ENCODE measurements at places on chromosomes 11 and 22.

DNA sequence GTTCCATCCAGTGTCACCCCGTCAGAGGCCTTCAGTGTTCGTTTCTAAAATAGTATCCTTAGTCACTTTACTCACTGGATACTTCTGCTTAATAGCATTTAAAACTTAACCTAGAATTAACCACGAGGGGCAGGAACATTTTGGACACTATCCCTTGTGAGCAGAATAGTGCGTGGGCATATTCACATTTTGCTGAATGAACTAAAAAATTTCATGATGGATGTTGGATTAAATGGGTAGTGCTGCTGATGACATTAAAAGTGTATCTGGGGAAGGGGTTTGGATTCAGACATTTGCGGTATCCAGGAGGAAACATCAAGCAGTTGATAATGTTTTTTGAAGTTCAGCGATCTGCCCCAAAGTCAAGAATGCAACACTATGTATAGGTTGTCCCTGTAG lies 750 bp upstream of the NAT10 start:
- no peak for DNase-seq

DNA sequence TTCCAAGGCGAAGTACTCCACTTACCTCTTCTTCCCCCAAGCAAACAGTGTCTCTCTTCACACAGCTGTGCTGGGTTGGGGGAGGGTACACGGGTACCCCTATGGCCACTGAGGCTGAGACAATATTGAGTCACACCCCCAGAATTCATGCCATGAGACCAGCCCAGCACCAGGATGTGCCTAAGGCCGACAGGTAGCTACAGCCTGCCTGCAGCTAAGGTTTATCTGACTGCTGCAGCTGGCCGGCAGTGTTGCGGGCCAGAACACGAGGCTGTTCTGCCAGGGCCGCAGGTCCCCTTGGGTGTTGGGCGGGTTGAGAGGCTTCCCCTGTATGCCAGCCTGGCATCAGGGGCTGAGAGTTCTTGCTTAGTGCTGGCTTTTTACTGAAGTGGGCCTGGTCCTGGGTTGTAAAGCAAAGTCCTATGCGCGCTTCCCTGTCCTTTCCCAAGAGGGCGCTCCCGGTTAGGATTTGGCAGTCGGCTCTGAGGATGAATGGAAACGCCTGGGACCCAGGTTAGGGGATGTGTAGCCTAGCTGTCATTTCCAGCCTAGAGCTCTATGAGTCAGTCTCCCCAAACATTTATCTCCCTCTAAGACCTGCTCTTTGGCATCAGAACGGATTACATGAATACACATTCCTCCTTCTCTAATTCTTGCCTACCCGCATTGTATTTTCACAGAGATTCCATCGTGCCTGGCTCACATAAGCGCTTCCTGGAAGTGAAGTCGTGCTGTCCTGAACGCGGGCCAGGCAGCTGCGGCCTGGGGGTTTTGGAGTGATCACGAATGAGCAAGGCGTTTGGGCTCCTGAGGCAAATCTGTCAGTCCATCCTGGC lies 7.1 kb downstream of the USP18 start:
- DNase-seq: peak; percentile 36

- DNase-seq: no peak
Observed at GRCh38 chr22:17130199-17130598, 9.0 kb upstream of the TMEM121B start.

- peak; percentile 41 for DNase-seq
Observed at GRCh38 chr11:72812967-72813739, 1.1 kb upstream of the ATG16L2 start.

DNA sequence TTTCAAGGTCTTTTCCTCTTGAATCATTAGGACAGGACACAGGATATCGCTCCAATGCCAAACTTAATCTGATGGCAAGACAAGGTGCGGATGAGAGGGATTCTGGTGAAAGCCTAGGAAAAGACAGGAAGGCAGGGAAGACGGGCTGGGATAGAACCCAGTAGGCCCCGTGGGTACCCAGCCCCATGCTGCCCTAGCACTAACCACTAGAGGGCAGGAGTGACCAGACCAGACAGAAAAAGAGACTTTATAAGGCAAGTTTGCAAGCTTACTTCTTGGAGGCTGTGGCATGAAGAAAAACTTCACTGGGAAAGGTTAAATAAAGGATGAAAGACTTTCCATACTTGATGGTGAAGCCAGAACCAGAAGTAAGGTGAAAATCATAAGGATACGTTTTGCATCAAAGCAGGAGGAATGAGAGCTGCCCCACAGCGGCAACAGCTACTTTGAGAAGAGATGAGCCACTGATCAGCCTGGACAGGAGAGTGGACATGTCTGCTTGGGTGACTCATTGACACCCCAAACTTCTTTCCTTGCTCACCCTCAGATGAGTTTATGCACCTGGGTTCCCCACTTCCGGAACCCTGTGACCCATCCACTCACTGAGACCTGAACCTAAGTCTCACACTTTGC lies 39.8 kb downstream of the SYN3 start:
- peak; percentile 4 for DNase-seq

DNA sequence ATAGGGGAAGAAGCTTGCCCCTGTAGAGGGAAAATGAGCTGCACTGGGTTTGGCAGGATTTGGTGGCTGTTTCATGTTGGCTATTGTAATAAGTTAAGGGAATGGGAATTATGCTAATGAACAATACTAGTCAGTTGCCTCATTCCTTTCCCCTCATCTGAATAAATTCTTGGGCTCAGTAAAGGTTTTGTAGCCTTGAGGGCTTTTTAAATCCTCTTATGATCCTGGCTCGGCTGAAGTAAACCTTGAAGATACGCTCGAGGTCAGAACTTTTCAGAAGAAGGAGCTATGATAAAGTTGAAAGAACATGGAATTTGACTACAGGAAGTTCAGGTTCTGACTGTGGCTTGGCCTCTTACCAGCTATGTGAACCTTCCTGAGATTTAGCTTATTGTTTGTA lies 448.7 kb downstream of the RAB38 start:
- no peak for DNase-seq

GRCh38 chr22:22712666-22713365 lies 68.4 kb downstream of the GGTLC2 start:
- no peak for DNase-seq

GRCh38 chr11:94066901-94067429 lies 45.8 kb downstream of the HEPHL1 start:
- no peak for DNase-seq

GRCh38 chr11:114398303-114398920 lies 1.9 kb downstream of the C11orf71 start:
- no peak for DNase-seq
